Stimulated activated CD4-positive, alpha-beta T cell treated with anti-CD3 and anti-CD28 coated beads, Interleukin-4, amount 100 ng/mL, for 1 hour (primary cell): ENCODE measurements at places on chromosomes 4 and X.

GRCh38 chr4:159042097-159042605 is 60.7 kb upstream of the RAPGEF2 start:
- DNase-seq, result no peak

DNA sequence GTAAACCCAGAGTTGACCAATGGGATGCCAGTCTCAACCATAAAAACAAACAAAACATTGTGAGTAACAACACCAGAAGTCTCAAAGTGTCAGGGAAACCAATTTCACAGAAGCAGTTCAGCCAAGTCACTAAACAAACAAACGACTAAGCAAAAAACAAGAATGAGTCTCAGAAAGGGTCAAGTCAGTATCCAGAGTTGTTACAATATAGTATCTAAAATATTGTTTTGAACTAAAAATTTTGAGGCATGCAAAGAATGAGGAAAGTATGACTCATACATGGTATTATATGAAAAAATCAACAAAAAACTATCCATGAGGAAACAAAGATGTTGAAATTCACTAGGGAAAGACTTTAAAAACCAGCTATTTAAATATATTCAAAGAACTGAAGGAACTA is 70.6 kb downstream of the AR start:
- no peak for DNase-seq

DNA sequence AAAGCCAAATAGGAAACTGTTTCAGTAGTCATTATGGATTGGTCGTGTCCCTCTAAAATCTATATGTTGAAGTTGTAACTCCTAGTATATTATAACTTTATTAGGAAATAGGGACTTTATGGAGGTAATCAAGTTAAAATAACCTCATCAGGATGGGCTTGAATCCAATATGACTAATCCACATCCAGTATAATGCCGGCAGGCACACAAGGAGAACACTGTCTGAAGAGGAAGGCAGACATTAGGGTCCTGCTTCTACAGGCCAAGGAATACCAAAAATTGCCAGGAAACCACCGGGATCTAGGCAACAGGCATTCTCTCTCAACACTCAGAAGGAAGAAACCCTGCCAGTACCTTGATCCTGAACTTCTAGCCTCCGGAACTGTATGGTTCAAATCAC is 130.3 kb downstream of the ATP10D start:
- DNase-seq, result no peak

- no peak for DNase-seq
These were observed 123.4 kb downstream of the HMX1 start for GRCh38 chr4:8748236-8748575.

GRCh38 chr4:81921751-81922159 is 450.0 kb upstream of the RASGEF1B start:
- DNase-seq, result no peak

DNA sequence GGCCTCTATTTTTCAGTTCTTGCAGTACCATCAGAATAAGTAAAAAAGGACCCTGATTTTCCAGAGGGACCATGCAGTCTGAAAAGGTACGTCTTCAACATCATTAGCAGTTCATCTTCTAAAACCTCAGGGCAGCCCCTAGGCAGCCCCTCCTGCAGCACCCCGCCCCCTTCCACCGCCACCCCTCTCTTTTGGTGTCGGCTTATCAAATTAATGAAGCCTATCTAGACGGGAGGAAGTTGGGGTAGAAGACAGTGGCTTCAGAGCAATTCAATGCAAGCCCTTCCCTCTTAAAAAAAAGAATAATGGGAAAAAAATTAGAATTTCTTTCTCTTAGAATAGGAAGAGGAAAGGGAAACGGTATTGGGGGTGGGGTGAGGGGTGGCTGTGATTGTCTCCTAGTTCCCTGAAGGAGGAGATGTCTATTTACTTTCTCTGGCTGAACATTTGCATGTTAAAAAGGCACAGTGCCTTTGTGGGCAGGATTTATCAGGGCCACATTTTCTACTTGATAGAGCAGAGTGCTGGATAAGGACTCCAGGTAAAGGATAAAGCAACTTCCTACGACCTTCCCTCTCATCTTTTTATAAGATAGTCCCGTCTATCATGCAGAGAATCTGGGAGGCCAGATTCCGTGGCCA is 159.4 kb downstream of the MGST2 start:
- DNase-seq, result no peak

GRCh38 chr4:185845966-185846365 is 34.0 kb upstream of the SORBS2 start:
- no peak for DNase-seq

- no peak for DNase-seq
These were observed 6.0 kb downstream of the SEL1L3 start for GRCh38 chr4:25856756-25857155.

DNA sequence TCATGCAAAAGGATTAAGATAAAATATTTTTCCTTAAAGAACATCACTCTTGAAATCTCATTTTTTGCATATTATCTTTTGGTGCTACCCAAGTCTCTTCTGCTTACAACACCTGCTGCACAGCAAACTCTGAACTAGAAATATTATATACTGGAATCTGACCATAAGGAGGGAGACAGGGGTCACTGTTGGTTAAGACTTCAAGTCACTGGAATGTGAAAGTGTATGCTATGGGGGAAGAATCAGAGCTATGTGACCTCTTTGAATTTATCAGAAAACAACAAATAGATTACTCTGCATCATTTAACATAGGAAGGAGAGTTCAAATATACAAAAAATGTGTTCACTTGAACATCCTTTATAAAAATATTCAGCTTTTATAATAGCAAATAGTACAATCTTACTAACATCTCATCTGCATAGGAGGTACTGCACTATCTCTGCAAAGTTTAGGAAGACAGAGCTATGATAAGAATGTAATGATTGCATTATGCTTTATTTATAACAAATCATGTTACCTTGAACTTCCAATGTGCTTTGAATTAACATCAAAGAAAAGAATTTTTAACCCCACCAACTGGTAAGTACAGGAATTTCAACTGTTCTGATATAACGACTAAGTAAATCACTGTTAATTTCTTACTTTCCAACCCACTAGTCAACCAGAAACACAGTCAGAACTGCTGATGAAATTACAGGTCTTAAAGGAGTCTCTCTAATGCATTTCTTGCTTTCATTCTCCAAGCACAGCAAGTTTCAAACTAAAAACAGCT is 69.8 kb downstream of the ZNF827 start:
- no peak for DNase-seq

DNA sequence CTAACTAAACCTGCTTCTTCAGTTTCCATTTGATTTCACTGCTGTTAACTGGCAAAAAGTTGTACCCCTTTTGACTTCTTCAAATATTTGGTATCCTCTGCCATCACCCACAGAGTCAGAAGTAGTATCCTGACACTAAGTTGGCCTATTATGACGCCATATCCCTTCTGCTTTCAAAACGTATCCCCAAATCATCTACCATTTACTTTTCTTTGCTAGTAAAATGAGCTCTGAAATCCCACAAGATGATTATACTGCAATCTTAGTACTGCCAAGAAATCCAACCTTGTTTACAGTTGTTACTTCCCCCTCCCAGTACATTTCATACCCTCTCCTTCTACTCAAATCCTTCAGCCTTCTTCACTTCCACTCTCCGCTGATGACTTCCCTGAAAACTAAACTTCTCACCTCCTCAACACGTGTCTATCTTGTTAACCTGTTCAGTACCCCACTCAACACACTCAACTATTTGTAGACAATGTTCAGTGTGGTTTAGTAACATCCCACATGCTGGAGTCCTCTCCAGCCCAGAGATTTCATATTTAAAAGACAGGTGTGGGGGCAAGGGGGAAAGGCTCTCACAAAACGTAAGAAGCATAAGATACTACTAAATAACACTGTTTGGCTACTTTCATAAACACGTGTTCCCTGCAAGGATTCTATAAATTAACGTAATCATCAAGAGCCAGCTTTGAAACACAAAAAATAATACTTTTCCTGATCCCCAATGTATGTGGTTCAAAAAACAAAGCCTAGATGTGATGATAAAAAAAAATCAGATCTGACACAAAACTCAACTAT is 1.3 kb downstream of the NAF1 start:
- no peak for DNase-seq

GRCh38 chrX:52988985-52989917 is 30.9 kb upstream of the FAM156A start:
- DNase-seq, result no peak

DNA sequence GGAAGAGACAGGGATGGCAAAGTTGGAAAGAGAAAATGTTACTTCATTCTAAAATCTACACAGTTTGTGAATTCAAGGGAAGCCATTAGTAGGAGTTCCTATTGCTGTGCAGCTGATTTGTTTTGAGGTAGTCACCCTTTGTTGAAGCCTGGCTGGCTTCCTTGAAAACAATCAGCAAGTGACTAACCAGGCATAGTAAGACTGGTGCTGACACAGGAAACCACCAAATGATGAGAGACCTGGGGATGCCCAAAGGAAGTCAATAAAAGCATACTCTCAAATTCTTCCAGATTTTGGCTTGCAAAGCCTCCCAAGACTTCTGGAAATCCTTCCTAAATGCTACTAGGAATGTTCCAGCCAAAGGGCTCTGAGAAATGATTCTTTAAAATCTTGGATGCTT is 23.9 kb upstream of the PRDM8 start:
- DNase-seq, result no peak

DNA sequence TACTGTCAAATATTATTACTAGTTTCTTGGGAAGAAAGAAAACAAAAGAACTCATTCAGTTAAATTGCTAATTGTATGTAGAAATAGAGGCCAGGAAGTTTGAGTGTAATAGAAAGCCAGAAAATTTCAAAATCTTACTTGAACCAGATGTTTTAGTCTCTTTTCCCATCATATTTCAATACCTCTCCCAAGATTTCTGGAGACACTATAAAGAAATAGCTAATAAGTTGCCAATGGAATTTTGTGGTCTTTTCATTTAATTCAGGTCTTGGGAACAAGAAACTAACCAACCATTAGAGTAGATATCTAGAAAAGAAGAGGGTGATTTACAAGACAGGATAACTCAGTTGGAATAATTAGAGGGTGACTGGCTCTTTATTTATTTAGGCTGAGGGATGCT is 112.2 kb downstream of the AGTR2 start:
- no peak for DNase-seq

GRCh38 chr4:61505773-61506685 is 305.9 kb downstream of the ADGRL3 start:
- no peak for DNase-seq

- no peak for DNase-seq
These were observed 870.0 kb upstream of the INTU start for GRCh38 chr4:126762663-126763247.

DNA sequence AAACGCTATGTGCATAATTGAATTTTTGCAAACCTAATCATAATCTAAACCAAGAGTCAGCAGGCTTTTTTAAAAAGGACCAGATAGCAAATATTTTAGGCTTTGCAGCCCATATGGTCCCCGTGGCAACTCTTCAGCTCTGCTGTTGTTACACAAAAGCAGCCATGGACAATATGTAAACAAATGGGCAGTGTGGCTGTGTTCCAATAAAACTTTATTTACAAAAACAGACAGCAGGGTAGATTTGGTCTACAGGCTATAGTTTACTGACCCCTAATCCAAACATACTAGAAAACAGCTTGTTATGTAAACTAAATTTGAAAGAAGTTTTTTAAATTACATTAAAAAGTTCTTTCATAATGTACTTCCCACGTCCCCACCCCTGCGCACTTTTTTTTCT is 53.1 kb downstream of the FUNDC1 start:
- no peak for DNase-seq

DNA sequence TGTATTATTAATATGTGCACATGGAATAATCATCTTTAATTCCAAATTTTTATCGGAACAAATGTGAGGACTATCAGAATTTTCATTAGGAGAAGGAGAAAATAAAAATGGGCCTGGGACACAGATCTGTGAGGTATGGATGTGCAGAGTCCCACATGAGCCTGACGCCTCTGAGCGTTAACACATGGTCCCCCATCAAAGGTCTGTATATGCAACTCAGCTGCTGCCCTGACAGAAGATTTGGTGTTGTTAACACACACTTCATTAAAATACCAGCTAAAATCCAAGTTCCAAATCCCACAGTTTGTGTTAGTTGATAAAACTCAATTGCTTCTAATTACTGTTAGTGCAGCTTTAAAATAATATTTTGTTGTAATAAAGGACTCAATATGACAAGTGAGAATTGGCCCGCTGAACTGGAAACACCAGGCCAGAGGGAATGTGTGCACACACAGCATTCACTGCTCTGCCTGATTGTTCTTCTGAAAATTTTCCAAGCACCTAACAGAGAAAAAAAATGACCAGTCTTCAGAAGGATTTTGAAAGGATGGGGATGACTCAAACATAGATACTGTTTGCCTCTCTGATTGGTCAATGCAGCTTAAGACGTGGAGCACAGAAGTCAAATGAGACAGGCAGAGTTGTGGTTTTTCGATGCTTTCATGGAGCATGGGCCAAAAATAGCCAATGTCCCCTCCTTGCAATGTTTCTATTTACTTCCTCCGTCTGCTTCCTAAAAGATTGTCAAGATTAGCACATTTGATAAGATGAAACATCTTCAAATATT is 266.6 kb downstream of the NKX6-1 start:
- no peak for DNase-seq

DNA sequence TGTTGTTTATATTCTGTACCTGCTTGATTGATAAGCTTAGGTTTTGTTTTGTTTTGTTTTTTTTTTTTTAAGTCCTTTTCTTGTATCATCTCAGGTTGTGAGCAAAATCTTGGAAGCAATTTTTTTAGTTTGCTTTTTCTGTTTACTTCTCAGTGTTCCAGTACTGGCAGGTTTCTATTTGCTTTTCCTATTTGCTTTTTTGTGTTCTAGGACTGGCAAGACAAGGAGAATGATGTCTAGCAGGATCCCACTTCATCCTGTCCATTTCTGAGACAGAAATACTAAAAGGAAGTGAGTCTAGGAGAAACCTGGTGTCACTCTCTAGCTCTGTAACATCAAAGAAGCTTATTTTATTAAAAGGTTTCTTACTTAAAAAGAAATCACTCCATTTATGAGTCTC is 15.6 kb downstream of the CXCL13 start:
- no peak for DNase-seq

DNA sequence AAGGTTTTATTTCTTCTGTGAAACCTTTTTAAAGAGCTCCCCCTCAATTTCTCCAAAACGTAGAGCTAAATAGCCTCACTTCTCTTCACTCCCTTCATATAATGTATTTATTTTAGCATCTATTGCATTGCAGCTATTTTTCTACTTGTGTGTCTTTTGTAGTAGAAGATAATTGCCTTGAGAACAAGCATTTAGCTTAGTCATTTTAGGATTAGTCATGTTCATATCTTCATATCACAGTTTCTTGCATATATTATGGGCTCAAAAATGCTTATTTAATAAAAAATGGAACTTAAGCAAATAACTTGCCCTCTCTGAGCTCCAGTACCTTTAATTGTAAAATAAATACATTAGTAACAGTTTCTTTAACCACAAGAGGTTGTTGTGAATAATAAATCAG is 72.1 kb upstream of the SPANXC start:
- no peak for DNase-seq

DNA sequence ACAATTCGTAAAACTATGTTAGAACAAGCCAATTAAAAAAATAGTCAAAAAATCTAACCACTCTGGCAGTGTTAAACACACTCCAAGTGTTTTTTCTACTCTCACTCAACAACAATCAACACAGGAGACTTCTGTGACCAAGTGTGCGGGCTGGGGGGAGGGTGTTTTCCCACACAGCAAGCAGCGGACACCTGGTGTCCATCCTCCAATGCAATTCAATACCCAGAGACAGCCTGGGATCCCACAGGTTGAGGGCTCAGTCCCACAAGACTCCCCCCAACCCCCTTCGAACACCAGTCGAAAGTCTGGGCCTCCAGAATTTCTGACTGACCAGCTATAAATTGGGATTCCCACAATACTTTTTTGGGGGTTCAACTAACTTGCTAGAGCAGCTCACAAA is 8.3 kb upstream of the PIM2 start:
- no peak for DNase-seq
